ENCODE measurements at places on chromosomes 13 and 19.

GRCh38 chr19:4578552-4579248 is 19.2 kb upstream of the SEMA6B start:
- no peak for DNase-seq

GRCh38 chr13:97295283-97296182 is 73.4 kb downstream of the MBNL2 start:
- peak; percentile 88 for DNase-seq

DNA sequence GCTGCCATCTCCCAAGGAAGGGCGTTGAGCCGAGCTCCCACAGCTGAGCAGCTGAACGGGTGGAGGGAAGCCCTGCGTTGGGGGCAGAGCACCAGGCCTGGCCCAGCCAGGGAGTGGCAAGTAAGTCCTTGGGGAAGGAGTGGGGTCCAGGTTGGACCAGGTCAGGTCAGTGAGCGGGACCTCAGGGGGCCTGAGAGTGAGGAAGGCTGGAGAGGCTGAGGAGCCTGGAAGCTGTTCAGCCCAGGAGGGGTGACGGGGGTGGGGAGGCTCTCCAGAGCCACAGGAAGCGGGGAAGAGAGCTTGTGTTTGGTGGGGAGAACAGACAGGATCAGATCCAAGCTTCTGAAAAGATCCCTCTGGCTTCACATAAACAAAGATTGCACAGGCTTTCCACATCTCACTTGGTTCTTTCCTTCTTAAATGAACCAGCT is 55.4 kb upstream of the ATP12A start:
- no peak for DNase-seq

DNA sequence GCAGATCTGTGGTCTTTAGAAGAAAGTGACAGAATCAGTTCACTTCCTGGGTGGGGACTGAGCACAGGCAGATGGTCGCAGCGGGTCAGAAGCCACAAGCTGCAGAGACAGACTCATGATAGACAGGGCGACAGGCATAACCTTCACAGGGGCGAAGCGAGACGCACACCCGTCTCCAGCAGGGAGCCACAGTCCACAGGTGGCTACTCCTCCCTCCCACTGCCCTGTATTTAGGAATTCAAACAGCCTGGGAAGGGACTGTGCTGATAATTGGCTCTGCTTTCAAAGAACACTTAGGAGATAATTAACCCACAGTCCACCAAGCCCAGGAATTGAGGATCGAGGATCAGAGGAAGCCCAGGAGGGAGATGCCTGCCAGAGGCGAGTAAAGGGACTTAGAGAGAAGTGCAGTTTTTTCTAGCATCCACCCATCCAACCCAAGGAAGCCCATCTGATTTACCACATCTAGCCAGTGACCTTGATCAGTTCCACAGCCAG is 23.2 kb downstream of the RFX2 start:
- no peak for DNase-seq

DNA sequence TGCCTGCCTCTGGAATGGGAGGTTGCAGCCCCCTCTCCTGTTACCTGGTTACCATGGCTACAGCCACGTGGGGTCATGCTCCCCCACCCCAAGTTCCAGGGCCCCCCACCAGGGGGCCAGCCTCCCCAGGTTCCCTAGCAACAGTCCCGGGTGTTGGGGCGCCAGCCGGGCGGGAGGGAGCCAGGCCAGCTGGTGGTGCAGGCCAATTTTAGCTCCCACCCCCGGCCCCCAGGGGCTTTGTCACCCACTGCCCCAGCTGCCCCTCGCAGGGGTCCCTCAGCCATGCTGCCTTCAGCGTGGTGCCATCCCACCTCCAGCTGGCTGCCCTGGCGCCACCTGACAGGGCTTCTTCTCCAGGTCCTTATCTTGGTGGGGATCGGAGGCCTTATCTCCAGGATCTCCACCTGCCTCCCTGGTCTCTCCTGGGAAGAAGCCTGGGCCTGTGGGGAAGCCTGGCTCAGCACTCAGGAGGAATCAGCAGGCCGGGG is 3.0 kb downstream of the MARK4 start:
- no peak for DNase-seq

DNA sequence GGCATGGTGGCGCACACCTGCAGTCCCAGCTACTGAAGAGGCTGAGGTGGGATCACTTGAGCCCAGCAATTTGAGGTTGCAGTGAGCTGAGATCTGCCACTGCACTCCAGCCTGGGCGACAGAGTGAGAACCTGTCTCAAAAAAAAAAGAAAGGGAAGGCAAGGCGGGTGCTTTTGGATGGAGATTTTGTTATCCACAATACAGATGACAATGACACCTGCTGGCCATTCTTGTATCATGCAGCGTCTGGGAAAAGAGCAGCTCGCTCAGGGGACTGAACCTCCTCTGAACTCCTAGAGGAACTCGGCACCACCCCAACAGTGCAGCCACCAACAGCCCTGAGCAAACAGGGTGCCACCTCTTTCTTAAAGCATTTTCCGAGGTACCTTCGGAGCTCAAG is 22.8 kb downstream of the HAUS8 start:
- DNase-seq, result peak; percentile 51

DNA sequence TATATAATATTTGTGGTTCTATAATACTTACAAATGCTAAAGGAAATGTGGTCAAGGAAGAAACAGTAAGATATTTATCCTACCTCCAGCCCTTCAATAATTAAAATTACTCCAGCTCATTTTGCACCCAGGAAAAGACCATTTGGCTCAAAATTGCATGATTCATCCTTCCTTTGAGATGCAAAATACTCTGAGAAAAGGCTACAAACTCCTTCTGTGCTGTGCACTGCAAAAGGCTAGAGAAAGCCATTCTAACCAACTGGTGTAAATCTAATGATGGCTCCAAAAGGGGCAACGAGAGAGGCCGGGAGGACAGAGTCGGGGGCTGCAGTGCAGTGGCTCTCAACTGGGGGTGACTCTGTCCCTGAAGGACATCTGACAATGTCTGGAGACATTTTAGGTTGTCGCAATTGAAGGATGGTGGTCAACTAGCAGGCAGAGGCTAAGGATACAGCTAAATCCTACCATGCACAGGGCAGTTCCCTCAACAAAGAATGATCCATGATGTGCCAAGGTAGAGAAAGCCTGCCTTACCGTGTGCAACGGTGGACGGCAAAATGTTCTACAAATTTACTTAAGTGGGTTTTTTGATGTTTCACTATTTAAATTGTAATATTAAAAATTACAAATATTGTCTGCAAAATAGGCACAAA is 32.6 kb downstream of the SLC7A1 start:
- DNase-seq, result peak; percentile 40

DNA sequence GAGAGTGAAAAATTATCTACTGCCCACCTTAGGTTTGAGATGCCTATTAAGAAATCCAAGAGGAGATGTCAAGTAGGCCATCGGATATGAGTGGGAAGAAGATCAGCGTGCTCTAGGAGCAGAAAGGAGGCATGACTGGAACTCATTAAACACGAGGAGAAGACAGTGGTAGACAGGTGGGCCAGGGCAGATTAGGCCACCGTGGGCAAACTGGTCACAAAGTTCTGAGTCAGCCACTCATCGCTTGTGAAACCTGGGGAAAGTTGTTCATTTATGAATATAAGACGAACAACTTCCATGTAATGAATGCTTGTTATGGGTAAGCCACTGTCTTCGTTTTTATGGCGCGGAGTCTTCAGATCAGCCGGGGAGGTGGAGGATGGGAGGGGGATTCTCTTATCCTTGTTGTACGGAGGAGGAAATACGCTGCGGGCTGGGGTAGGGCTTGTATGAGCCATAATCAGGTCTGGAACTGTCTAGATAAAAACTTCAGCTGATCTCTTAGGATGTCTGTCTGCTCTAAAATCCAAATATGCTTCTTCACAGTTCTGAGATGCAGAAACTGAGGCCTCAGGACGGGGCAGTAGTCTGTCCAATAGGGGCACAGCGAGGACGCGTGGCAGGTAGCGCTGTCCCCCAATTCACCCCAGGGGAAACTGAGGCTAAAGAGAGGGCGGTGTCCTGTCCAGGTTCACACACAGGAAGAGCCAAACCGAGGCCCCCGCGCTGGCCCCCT is 1.1 kb upstream of the ZNF444 start:
- DNase-seq, result no peak

- DNase-seq, result peak; percentile 80
Measured at GRCh38 chr13:45219938-45220375, 19.1 kb upstream of the KCTD4 start.

GRCh38 chr19:4232614-4233281 is 3.4 kb downstream of the EBI3 start:
- no peak for DNase-seq

GRCh38 chr13:109880371-109881346 is 94.3 kb upstream of the IRS2 start:
- no peak for DNase-seq

GRCh38 chr13:65826657-65827056 is 1403.5 kb downstream of the PCDH9 start:
- DNase-seq, result no peak

- peak; percentile 10 for DNase-seq
Measured at GRCh38 chr19:11018179-11018578, 57.3 kb downstream of the SMARCA4 start.

GRCh38 chr19:1949304-1950101 is 8.5 kb downstream of the CSNK1G2 start:
- DNase-seq, result no peak

- peak; percentile 39 for DNase-seq
Measured at GRCh38 chr19:35557539-35558399, 5.7 kb downstream of the ATP4A start.

DNA sequence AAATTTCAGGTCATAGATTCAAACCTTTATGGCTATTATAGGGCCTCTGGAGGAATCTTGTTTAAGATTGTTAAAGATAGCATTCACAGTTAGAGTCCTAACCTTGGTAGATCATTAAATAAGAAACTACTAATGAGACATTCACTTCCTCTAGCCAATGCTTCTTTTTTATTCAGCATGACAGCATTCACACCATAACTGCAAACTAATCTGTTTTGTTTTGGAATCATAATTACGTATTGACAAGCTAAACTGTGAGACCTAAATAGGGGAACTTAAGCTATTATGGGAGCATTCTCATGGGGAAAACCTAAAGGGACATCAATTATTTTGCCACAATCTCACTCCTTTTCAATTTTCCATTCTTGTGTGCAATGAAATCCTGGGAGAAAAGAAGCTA is 653.8 kb downstream of the PCDH9 start:
- no peak for DNase-seq

GRCh38 chr19:10788146-10788545 is 47.9 kb downstream of the TMED1 start:
- no peak for DNase-seq

DNA sequence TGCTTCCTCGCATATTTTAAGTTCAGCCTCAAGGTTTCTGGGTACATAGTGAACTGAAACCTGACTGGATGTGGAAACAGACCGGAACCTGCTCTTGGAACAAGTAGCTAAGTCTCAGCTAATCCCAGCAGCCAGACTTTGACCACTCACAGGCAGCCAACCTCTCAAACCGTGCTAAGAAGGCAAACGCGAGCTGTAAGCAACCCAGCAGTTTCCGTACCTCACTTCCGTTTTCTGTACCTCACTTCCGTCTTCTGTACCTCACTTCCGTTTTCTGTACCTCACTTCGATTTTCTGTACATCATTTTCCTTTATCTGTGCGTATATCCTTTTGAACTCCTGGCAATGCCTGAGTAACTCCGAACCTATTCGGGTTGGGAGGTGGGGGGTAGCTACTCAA is 96.8 kb downstream of the SUCLA2 start:
- no peak for DNase-seq

GRCh38 chr13:110470272-110471009 is 91.1 kb downstream of the RAB20 start:
- no peak for DNase-seq

DNA sequence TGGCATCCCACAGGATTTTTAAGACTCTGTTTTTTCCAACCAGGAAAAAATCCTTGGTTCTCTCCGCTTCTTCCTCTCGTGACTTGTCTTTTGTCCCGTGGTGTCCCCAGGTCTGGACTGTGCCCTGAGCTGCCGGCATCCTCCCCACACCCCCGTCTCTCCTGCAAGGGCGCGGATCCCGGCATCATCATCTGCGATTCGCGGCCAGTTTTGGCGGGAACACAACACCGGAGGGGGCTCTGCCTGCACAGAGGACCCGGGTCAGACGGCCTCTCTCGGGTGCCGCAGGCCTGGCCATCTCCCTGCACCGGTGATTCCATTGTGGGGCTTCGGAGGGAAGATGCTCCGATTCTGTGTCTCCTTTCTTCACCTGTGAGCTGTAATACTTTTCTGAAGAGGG is 18.8 kb upstream of the GAS6 start:
- no peak for DNase-seq

DNA sequence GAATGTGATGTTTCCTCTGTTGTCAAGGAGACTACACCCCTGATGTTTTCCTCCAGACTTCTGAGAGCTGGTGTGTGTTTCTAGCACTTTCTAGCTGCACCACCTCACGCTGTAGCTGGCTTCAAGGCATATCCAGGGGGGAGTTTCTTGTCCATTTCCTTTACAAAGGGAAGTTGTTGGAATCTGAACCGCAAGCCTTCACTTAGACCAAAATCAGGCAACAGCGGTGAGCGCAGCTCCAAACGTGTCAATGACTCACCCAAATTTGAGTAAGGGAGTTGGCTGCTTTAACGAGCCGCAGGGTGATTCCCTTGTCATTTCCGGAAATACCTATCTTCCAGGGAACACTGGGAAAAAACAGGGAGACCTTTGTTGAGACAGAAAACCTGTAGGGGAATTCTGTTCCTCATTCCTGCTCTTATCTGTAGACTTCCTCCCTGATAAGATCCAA is 2.5 kb downstream of the LDLR start:
- DNase-seq, result peak; percentile 93

- peak; percentile 42 for DNase-seq
Measured at GRCh38 chr19:35513628-35514281, at the start of gene DMKN. Gene DMKN (minus strand): TSS chr19:35513649. CDS start chr19:35513475, 174 bp downstream.

DNA sequence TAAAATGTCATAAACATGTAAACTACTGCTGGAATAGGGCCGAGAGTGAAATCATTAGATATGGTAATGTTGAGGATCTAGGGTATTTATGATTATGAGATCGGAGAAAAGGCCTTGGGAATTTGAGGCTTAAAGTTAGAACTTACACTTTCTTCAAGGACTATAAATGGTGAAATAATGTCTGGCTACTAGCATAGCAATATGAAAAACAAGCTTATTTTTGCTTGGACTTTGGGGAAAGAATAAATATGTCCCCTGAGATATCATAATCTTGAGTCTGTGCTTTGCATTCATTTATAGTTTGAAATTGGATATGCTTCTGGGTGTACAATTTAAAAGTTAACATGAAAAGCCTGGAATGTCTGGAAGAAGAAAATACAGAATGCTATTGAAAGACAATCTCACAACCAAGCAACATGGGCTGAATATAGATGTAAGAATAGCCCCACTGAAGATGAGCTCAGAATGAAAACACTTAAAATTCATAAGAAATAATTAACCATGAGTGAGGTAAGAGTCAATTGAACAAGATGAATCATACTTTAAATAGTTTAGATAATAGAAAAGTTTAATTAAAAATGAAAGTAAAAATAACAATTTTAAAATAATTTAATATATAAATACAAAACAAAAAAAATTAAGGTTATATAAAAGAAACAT is 1555.4 kb upstream of the MIR17HG start:
- no peak for DNase-seq
